ENCODE measurements at places on chromosomes 5 and 9.
A peak's percentile ranks its signal among the peaks of the same experiment; 100 is the strongest.

- peak; percentile 53 for DNase-seq
Measured at GRCh38 chr5:127296321-127296720, 5.7 kb downstream of the MEGF10 start.

- DNase-seq = no peak
Measured at GRCh38 chr5:96283589-96283988, 149.5 kb downstream of the PCSK1 start.

DNA sequence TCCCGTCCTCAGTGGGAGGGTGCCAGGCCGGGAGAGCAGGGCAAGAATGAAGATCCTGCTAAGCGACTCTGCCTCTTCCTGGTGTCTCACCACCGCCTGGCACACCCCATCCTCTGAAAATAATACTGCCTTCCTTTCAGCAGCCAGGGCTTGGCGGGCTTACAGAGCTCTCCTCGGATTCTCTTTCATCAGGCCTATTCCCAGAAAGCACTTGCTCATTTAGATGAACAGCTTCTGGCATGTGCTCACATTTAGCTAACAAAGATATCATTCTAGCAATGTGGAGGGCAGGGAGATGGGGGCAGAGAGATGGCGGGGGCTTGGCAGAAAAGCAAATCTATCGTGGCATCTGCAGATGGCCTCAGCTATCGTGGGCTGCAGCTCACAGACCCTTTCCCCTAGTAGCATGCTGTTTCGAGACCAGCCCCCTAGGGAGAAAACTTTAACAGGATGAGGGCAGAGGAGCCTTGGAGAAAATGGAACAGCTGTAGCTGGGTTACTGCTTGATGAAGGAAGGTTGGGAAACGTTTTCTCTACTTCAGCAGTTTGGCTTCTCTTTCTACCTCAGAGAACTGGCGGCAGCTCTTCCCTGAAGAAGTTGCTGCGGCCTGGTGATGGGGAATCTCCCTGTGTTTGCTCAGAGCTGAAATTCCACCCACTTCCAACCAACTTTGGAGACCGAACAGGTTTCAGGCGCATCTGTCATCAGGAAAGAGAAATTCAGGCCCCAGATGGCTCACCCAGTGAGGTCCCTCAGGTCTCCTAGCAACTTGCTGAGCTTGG lies 102.1 kb downstream of the TMEM174 start:
- peak; percentile 49 for DNase-seq

DNA sequence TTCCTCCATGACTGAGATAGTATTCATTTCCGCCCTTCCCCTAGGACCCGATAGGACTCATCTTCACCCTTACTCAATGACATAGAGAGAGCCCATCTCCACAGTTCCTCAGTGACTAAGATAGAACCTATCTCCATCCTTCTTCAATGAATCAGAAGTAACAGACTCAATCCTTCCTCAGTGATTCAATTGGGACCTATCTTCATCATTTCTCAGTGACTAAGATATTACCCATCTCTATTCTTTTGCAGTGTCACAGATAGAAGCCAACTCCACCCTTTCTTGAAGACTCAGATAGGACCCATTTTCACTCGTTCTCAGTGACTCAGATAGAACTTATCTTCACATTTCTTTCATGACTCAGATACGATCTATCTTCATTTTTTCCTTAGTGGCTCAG lies 164.6 kb downstream of the FBXO4 start:
- DNase-seq = no peak

DNA sequence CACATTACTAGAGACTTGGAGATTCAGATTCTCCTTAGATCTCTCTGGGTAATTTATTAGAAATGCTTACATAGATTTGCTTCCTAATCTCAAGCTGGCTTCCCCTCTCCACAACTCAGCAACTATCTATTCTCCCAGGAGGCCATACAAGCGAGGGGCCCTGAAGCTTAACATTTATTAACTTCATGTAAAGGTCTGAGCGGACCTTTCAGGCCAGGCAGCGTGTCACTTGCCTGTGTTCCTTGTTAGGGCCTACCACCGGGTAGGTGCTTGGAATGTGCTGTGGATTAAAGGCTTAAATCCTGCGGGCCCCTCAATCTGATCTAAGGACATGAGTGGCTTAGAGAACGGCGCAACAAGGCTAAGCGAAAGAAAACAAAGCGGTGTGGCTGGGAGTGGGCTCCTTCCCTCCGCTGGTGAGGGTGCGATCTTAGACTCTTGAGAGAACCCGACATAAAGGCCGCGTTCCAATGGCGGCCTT lies 712 bp upstream of the HSPA4 start:
- no peak for DNase-seq

DNA sequence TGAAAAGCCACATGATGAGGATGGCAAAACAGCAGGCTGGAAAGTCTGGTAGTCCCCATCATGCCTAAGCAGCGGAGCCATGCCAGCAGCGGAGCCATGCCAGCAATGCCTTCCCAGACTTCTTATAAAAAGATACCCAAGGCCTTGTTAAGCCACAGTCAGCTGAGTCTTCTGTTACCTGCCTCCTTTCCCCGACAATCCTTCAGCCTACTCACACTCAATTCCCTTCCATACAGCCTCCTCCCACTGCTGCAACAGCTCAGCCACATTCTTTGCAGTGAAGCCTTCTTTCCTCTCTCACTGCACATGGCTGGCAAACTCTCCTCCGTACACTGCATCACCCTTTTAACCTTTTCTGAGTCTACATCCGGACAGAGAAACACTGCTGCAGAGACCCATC lies 114.9 kb downstream of the AUH start:
- peak; percentile 13 for DNase-seq

DNA sequence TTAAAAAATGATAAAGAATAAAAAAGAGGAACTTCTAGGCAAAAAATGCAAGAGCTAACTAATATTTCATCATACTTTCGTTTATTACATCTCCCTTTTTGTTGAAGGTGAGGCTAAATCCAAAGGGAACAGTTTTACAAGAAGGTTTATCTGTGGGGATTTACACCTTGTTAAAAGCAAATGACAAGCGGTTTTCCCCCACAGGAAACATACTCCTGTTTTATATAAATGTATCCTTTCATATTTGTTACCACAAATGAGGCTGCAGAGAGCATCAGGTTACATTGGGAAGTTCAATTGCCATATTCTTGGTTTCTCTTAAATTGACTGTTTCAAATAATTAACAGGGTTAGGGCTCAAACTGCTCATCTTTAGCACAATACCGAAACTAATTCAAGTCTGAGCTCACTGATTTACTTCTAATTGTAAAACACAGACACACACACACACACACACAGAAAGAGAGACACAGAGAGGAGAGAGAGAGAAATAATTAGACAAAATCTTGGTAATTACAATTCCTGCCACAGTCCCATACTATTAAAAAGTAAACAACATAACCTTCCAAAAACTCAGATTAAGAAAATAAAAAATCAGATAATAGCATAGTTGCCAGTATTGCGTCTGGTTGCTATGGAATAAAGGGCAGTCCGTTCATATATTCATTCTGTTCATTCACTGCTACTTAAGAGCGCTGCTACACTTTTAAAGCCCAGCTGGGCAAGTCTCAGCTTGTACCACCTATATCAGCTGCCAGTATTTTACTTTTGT lies 17.1 kb downstream of the RFX3 start:
- peak; percentile 31 for DNase-seq

DNA sequence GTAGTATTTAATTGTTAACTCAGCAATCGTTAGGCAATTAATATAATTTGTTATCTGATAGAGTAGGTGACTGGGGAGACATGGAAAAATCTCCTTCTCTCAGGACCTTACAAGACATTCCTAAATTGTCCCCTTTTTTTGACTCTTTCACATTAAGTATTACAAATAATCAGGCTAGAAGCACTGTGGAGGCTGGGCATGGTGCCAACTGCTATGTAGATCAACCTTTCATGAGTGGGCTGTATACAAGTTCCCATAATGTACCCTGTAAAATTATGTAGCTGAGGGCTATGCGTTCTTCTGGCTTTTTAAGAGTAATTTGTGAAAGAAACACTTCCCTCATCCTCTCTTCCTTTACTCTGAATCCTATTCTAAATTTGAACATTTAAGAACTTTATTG lies 140.2 kb downstream of the NFIB start:
- no peak for DNase-seq

DNA sequence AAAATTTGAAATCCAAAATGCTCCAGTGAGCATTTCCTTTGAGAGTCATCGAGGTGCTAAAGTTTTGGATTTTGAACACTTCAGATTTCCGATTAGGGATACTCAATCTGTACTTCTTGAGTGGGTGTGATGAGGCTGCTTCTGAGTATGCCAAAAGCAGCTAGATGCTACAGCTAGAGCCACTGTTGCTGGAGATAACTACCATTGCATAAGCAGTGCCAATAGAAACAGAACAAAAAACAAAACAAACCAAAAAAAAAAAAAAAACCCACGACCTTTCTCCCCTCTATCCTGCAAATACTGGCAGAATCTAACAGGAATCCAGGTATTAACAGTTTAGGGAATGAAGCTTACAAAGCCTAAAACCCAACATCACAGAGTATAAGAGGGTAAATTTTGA lies 43.5 kb downstream of the PKD2L2 start:
- no peak for DNase-seq

GRCh38 chr5:32545102-32545800 lies 40.1 kb upstream of the SUB1 start:
- DNase-seq = no peak

DNA sequence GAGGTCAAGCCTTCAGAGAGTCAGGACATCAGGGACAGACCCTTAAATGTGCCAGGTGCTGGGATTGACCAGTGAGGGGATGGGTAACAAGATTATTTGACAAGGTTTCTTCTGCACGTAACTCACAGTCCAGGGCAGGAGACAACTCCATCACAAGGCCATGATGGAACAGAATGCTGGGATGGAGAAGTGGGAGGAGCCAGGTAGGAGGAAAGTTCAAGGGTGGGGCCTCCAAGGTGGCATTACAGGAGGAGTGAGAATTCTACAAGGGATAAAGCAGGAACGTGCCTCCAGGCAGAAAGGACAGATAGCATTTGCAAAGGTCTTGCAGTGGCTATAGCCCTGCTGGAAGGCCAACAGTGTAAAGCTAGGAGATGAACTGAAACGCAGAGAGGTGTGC lies 102.2 kb downstream of the FGF18 start:
- DNase-seq = no peak

GRCh38 chr5:150278046-150278730 lies 11.4 kb downstream of the CAMK2A start:
- DNase-seq = peak; percentile 46

DNA sequence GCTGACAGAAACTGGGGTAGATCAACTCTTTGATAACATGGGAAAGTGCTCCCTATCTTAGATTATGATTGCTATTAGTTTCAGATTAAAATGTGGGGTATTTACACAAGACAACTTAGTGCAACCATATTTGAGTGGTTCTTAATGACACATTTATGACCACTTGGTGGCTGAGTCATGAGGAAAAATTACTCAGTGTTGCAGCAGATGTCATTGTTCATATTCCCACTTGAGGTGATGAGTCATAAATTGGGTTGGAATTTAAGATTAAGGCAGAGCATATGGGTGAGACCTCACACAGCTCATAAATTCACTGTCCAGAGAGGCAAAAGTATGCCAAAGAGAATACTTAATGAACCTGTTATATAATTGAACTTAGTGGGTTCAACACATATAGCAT lies 408.3 kb downstream of the DMRT2 start:
- DNase-seq = peak; percentile 89

DNA sequence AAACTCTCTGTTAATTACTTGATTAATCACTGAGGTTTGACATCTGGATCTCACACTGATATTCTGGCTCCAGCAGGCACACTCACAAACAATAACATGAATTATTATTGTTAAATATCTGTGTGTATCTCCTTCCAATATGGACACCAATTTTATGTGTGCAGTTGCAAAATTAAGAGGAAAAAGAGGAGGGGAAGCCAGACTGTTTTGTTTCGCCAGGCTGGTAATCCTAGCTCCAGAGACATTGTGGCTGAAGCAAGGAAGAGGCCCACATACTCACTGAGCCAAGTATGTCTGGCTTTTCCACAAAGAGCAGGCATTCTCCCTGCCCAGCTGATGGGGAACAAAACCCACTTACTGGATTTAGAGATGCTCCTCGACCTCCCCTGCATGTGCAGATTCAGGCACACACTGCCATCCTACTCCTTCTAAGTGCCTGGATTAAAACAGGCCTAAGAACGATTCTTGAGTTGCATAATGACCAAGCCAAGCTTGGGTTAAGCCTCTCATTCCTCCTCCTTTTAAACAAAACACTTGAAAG lies 181.9 kb downstream of the ESM1 start:
- peak; percentile 70 for DNase-seq

DNA sequence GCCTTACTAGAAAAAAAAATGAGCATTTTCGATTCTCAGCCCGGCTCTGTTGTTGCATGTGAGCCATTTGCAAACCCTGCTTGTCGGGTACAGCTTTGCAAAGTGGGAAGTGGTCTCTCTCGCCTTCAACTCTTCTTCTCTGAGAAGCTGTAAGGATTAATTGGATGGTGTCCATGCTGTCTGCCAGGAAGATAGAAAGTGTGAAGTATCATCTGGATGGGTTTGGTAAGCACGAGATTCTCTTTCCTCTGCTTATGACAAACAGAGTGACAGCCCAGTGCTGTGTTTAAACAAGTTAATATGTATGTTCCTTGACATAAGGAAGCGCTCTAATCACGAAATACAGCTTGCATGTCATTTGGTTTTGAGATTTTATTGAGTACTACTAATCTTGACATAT lies 109.1 kb upstream of the SPATA31D4 start:
- no peak for DNase-seq

GRCh38 chr9:127144670-127145445 lies 22.4 kb upstream of the ANGPTL2 start:
- DNase-seq = no peak

GRCh38 chr5:180974612-180975315 lies 13.9 kb upstream of the BTNL3 start:
- DNase-seq = no peak

GRCh38 chr5:123427281-123427680 lies 4.1 kb upstream of the CEP120 start:
- no peak for DNase-seq

GRCh38 chr5:159218595-159219023 lies 9.3 kb upstream of the RNF145 start:
- peak; percentile 83 for DNase-seq

DNA sequence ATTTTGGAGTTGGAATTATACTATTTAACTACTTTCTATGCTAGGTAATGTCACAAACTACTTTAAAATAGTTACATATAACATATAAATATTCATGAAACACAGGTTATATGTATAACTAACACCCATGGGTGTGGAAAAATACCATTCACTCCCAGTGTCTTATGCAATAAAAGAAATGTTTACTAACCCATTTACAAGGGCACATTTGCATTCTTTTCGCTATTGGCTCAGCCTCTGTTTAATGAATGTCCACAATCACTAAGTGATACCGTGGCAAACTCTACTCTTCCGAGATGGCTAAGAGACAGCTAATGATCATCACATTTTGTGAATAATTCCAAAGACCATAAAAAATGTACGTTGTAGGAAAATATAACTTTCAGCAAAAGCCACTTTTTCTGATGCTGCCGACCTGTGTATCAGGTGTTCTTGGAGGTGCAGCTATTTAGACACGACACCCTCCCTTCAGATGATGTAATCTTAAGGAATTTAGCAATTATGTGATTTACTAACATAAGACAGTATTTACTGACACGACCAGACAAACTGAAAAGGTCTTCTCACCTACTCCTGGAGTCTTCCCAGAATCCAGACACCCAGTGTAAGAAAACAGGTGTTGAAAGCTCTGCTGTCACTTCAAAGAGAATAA lies 121.7 kb upstream of the FAM120A start:
- no peak for DNase-seq
